ENCODE measurements at places on chromosomes 3 and 15.

DNA sequence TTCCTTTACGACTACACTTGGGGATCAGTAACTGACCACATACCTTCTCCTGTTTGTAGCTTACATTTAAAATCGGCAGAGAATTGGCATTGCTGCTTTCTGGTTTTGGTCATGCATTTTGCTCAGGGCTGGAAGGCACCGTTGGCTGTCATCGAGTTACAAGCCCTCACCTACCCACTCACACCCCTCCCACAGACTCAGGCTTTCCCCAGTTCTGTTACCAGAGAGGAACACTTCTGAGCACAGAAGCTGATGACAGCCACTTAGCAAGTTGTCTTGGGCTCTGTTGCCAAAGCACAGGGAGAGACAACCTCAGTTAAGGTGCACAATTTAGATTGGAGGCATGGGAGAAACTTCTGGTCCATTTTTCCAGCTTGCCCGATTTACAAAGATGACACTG lies 204.8 kb upstream of the TOPAZ1 start:
- no peak for DNase-seq

DNA sequence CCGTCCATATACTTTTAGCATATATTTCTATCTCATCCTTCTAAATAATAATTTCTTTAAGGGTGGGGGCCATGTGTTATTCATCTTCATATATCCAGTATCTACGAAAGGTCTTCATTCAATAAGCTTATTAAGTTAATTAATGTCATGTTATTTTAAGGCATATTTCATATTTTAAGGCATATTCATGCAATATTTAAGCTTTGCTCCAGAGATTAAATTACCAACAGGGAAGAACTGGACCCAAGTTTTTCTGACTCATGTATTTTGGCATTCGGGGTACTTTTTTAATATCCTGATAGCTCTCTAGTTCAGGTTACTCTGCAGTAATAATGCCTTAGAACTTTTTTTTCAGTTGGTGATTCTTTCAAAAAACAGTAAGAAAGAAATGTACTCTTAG lies 27.4 kb downstream of the PHC3 start:
- no peak for DNase-seq

- DNase-seq = no peak
These were observed 785.6 kb downstream of the NTRK3 start for GRCh38 chr15:87470923-87471322.

DNA sequence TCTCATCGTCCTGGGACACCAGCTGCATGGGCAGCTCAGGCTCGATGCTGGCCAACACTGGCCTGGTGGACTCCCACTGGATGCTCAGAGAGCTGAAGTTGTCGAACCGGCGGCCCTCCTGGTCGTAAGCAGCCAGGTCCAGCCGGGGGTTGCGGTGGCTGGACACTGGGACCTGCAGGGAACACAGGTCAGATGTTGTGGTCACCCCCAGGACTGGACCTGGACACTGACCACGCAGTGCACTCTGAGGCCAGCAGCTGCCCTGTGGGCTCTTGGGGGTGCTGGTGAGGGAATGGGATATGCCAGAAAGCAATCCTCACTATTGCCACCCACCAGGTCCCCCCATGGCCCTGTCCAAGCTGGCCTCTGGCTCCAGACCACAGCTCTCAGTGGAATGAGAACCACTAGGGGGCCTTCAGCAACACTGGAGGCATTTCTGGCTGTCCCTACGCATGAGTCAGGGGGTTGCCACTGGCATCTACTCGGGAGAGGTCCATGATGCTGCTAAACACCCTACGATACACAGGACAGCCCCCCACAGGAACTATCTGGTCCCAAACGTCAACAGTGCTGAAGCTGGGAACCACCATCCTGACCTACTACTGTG lies 66.1 kb downstream of the NUP210 start:
- DNase-seq = no peak

- no peak for DNase-seq
These were observed 82.4 kb upstream of the HERC1 start for GRCh38 chr15:63915873-63916771.

GRCh38 chr15:88331291-88331690 lies 74.8 kb upstream of the NTRK3 start:
- peak; percentile 3 for DNase-seq

- no peak for DNase-seq
These were observed 19.7 kb downstream of the CEMIP start for GRCh38 chr15:80798911-80799310.

- no peak for DNase-seq
These were observed 760.3 kb upstream of the ARRDC4 start for GRCh38 chr15:97200161-97200560.

DNA sequence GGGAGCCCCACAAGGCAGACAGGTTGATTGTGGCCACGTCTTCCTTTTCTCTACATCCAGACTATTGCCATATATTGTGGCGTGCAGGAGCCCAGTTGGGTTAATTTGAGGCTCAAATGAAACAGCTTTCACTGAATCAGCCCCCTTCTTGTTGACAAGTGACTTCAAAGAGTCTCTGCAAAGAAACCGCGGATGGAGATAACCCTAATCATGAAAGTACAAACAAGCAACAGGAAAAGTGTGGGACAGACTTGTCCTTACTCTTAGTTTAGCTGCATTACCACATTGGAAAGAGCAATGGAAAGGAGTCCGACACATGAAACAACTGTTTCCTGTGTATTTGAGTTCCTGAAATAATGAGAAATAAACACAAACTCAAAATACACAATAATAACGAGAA lies 3.3 kb downstream of the TMEM40 start:
- no peak for DNase-seq

DNA sequence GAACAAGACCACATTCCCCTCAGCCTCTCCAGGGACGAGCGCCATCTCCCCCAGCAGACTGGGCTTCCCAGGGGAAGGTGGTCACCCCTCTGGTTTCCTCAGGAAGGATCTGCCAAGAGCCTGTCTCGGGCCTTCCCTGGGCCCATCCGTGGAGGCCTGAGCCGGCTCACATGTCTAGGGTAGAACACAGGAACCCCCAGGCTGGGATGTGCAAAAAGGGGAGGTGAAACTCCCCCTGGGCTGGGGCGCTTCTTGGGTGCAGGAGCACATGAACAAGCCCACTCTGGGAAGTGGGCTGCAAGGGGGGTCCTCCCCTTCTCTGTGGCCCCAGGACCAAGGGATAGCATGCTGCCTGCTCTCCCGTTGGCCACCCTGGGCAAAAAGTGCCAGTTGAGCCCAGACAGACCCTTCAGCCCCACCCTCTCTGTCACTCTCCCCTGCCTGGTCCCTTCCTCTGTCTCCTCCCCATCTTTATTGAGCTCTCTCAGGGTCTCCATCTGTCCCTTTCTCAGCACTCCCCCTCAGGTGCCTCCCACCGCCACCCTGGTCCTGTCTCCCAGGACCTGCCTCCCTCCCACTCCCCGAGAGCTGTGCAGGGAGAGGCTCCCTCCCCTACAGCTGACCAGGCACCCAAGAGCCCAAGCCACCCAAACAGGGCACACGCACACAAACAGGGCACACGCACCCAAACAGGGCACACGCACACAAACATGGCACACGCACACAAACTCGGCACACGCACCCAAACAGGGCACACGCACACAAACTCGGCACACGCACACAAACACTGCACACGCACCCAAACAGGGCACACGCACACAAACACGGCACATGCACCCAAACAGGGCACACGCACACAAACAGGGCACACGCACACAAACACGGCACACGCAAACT lies 864 bp downstream of the SEMA3G start:
- DNase-seq = no peak

All from GDM1 (cell line).